ENCODE measurements at places on chromosomes 13 and 19.

DNA sequence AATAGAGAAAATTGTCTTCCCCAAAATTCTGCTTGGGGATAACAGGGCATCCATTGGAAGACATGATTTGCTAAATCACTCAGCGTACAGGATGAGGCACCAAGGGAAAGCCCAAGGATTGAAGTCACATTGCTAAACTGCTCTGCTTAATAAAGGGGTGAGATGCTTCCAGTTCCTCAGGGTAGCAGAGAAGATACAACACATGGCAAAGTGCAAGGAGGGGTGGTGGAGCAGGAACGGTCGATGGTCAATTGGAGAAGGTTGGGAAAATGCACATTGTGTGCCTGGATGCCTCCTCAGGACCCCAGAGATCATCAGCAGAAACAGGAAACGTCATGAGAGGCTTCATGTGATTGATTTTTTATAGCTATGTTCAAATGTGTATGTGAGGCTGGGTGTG is 116.3 kb upstream of the SOX1 start:
- no peak for DNase-seq

GRCh38 chr13:110652231-110652730 is 36.9 kb downstream of the NAXD start:
- no peak for DNase-seq

- no peak for DNase-seq
Measured at GRCh38 chr19:30390356-30390988, 18.3 kb downstream of the ZNF536 start.

- no peak for DNase-seq
Measured at GRCh38 chr19:38303517-38304351, at the start of gene C19orf33. TSS of gene C19orf33 (plus strand) at chr19:38304251. CDS start at chr19:38304262, 11 bp downstream.

GRCh38 chr19:16078759-16079707 is 2.7 kb downstream of the TPM4 start:
- DNase-seq = no peak

DNA sequence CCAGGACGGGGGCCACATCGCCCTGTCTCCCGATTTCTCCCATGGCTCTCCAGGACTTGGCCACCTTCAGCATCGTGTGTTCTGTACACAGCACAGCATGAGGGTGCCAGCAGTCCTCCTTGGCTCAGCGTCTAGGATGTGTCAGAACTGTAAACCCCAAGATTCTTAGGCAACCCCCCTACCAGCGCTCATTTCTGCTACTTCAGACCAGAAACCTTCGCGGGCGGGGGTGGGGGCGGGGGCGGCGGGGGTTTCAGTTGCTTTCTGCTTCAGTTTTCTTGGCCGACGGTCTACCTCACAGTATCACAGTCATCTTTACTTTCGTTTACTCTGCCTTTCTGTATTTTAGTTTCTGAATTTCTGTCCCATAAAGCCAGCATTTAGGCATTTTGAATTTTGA is 82.4 kb downstream of the GGACT start:
- DNase-seq = no peak

DNA sequence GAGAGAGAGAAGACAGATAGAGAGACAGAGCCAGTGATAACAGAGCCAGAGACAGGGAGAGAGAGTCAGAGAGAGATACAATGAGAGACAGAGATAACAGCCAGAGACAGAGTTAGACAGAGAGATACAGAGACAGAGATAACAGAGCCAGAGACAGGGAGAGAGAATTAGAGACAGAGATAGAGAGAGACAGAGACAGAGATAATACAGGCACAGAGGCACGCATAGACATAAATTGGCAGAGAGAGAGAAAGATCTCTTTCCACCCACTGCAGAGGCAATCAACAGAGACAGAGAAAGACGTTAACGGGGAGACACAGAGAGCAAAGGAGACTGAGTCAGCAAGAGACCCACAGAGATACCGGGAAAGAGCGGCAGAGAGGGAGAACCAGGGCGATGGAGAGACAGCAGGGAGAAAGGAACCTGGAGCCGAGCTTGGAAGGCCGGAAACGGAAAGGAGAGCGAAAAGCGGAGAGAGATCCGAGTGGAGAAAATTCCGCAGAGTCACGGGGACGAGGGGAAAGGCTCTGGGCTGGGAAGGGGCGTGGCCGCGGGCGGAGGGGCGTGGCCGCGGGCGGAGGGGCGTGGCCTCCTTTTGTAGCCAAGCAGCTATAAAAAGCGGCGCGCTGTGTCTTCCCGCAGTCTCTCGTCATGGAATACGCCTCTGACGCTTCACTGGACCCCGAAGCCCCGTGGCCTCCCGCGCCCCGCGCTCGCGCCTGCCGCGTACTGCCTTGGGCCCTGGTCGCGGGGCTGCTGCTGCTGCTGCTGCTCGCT is at the start of gene TNFSF9:
TSS of gene TNFSF9 (plus strand) at position 641 of the 777 bp plus-strand sequence. CDS start at position 652, 11 bp downstream.
- peak; percentile 23 for DNase-seq

- no peak for DNase-seq
Measured at GRCh38 chr19:7641290-7642276, 4.7 kb downstream of the STXBP2 start.

- no peak for DNase-seq
Measured at GRCh38 chr13:26423629-26424028, 133.9 kb upstream of the WASF3 start.

GRCh38 chr13:113948034-113948742 is 25.7 kb downstream of the C13orf46 start:
- no peak for DNase-seq
